NCI-H1694 (cell line): ENCODE measurements at places on chromosomes 11 and 22.

- no peak for DNase-seq
These were observed 11.9 kb upstream of the PPP2R1B start for GRCh38 chr11:111778047-111778558.

DNA sequence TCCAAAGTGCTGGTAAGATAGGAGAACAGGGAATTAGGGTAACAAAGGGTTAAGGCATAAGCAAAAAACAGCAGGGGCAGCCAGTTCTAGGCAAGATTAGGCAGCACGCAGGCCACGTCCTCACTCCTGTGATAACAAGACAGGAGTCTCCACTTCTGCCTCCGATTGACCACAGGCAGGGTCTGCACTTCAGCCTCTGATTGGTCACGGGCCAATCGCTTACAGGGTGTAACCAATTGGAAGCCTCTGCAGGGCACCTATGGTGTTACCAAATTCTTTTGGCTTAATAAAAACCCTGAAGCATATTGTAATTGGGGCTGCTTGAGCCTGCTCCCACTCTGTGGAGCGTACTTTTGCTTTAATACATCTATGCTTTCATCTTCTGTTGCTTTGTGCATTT, 12.2 kb upstream of the GSTP1 start:
- DNase-seq = no peak

DNA sequence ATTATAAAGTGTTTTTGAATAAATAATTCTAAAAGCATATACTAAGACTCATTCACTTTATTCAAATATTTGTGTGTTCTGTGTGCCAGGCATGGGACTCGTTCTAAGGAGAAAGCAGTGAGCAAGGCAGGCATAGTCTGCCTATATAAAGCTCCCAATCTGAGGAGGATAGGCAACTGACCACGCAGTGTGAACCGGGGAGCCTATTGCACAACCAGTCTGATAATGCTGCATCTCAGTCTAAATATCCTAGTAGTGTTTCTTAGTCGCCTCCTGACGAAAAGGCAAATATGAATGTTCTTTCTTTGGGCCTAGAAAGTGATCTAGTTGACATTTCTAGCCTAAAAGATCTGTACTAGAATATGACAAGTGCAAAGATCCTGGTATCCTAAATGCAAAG, 98.3 kb downstream of the C11orf65 start:
- DNase-seq = no peak

GRCh38 chr11:102882389-102883024, 7.7 kb upstream of the MMP12 start:
- no peak for DNase-seq

DNA sequence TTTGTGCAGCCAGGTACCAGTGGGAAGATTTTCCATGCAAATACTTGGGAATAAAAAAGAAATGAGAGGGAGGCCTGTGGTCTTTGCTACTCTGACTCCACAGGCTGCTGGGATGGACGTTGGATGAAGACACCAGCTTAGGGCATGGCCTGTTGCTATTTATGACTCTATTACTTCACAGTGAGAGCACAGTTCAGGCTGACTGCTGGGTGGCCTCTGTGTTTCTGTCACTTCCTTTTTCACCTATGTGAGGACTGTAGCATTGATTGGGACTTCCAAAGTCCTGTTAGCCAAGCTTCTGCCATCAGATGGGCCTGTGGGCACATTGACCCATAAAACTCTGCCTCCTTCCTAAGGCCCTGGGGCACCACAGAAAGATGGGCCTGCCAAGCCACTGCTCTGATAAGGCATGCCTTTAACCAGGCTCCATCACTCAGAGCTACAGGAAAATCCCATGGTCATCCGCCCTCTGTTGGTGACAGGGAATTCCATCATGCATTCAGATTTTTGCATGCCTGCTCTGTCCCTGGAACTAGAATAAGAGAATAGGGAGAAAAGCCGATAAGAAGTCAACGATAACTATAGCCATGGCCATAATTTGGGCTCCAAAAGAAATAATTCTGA, 64.6 kb downstream of the KCNJ1 start:
- DNase-seq = no peak

DNA sequence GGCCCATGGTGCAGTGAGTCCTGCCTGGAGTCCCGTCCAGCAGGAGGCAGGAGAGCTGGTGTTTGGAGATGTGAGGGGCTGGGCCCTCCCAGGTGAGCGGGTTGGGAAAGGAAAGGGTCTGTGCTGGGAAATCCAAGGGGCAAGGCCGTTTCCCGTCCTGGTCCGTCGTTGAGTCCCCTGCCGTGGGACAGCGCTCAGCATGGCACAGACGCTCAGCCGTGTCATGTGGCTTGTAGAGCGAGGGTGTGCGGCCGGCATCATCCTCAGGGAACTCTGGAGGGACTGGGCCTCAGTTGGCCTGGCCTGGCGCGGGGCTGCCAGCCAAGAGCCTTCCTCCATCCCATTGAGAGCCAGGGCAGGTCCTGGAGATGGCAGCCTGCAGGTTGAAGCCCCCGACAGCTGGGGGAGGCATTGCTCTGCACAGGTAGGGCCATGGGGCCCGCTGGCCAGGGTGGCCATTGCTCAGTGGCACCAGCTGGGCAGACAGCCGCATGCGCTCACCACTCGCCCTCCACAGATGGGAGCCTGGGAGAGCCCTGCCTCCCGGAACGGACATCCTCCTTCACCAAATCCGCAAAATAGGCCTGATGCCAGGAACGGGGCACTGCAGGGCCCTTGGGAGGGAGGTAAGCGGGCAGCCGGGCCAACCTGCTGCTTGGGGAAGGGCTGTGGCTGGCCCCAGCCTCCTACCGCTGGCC, 28.7 kb downstream of the KCNQ1 start:
- DNase-seq = no peak
